ENCODE measurements at places on chromosomes 13 and 19.

DNA sequence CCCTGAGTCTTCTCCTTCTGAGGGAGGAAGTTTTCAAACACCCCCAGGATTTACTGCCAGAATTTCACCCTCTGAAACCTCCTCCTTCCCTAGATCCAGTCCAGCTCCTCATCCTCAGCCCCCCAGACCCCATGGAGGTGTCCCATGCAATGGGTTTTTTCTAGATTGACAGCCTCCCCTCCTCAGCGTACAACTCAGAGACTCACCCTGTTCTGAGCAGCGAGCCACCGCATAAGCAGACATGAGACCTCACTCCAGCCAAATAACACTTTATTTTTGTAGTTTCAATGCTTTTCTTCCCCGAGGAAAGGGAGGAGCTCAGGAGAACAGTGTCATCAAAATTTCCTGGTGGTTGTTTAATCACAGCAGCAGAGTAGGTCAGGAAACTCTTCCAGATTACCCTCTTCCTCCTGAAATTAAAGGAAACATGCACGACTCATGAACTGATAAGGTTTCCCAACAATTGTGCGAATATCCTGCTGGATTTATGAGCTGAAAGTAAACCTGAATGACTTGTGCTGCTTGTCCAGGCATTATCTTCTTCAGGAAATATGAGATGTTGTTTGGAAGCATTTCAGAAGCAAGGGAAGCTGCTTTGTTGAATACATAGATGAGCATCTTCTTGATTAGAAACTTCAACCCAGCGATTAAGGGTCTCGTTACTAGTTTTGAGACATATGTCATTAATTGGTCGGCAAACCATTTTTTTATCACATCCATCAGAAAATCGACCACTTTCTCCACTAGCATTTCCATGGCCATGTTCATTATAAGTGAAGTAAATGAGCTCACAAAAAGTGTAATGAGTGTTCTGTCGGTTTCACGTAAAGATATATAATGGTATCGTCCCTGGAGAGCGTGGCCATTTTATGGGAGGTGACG, 36.2 kb downstream of the ERICH4 start:
- no peak for DNase-seq

- DNase-seq, result peak; percentile 38
Measured at GRCh38 chr13:40271931-40272775, 394.3 kb downstream of the FOXO1 start.

DNA sequence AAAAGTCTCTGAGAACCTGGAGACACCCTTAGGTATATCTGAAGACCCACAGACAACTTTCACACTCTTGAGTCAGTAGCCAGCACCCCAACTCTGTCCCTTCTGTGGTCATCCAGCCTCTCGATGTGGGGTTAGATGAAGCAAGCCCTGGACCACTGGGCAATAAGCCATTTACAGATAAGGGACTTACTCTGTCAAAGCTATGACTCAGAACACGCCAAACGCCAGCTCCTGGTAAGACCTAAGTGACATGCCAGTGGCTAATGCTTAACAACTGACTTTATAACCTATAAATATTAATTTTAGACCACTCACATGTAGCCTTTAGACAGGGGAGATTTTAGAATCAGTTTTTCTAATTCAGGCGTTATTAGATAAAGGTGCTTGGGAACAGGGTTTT, 85.7 kb downstream of the SHISA2 start:
- no peak for DNase-seq

DNA sequence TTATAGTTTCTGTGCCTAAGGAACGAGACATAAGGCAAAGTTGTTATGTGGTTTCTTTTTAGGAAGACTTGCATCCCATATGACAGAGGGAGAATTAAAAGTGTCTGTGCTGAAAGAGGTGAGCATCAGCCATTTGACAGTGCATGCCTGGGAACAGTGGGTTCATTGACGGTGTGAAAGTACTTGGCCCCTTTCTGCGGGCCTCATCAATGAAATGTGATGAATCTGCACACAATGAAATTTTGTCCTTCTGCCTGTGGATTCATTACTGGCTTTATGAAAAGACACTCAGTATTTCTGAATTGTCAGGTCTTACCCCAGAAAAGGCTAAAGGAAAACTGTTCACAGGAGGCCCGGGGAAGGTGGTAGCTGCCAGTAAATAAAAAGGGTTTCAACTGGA, 295.8 kb downstream of the FOXO1 start:
- DNase-seq, result no peak

DNA sequence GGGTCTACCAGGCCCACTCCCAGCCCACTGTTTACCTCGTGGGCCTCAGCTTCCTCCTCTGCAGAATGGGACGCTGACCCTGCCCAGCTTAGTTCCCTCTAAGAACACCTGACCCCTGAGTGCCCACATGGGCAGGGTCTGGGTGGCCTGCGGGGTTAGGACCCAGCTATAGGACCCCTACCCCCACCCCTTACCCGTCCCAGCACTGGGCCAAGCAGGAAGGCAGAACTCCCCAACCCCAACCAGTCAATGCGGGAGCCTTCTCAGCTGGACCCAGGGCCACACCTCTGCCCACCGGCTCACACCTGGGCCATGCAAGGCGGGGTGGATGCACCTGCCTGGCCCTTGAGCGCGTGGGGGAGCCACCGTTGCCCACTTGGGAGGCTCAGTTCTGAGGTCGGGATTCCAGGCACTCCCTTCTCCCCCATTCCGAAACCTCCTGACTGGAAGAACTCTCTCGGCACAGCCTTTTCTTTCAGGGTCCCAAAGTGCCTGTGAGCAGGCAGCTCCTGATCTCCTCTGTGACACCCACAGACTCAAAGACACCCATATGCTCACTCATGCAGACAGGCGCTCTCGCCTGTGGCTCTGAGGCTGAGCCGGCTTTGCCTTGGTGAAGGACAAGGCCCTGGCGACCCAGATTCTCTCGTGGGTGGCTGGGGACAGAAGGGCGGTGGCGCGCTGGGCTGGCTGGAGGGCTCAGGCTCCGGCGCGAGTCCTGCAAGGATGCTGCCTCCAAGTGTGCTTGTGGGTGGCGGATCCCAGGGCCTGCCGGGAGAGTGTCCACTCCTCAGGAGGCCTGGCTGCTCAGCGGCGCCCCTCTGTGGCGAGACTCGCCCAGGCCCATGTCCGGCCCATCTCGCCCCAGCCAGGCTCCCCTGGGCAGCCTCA, 27.9 kb upstream of the PARP4 start:
- no peak for DNase-seq

- no peak for DNase-seq
Measured at GRCh38 chr19:54023191-54023590, 31.8 kb downstream of the CACNG6 start.

GRCh38 chr13:89982407-89983095, 1364.9 kb upstream of the MIR17HG start:
- DNase-seq, result no peak

DNA sequence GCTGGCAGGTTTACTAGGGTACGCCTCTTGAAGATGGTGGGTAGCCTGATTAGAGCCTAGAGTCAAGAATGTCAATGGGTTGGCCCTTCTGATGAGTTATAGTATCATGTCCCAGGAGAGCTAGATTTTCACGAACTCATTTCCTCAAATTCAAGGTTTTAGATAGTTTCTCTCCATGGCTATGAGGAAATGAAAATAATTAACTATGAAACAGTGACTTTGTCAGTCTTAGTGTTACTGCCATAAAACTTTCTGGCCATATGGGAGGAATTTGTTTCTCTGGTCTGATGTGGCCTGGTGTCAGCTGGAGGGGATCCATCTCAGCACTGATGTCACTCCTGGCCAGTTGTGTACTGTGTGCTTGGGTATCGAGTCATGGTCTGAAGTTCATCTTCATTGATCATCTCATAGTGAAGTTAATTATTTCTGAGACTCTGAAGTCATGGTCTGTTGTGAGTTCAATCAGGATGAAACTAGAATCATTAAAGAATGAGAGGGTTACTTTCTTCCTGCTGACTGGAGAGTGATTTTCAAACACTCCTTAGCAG, 49.4 kb upstream of the TNFSF11 start:
- DNase-seq, result no peak

GRCh38 chr19:46644720-46645119, 8.7 kb upstream of the GNG8 start:
- DNase-seq, result no peak

- DNase-seq, result no peak
Measured at GRCh38 chr13:103130681-103131210, 64.5 kb upstream of the SLC10A2 start.

DNA sequence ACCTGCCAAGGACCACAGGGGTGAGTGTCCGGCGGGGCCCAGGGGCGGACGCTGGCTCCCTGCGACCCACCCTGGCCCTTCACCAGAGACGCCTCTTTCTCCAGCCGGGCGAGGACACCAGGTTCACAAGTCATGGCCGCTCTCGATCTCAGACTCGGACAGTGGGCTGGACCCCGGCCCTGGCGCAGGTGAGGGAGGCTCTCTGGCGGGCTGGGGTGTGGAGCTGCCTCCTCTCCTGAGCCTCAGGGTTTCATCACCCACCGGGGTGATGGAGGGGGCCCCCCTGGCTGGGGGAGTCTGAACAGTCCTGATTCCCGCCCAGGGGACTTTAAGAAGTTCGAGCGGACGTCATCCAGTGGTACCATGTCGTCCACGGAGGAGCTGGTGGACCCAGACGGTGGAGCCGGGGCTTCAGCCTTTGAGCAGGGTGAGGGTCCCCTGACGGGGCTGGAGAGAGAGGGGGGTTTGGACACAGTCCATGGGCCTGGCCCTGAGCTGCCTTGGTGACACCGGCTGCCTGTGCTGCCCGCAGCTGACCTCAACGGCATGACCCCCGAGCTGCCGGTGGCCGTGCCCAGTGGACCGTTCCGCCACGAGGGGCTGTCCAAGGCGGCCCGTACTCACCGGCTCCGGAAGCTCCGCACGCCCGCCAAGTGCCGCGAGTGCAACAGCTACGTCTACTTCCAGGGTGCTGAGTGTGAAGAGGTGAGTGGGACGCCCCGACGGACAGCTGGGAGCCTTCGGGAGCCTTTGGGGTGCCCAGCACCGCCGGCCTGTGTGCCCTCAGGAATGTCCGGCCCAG, 13.6 kb downstream of the ARHGAP45 start:
- no peak for DNase-seq
